ENCODE measurements at places on chromosomes 7 and 10. TPM values are rescaled to one million over a fixed set of nuclear protein-coding genes. Genes with fewer than 3 reads are reported as not detected.

DNA sequence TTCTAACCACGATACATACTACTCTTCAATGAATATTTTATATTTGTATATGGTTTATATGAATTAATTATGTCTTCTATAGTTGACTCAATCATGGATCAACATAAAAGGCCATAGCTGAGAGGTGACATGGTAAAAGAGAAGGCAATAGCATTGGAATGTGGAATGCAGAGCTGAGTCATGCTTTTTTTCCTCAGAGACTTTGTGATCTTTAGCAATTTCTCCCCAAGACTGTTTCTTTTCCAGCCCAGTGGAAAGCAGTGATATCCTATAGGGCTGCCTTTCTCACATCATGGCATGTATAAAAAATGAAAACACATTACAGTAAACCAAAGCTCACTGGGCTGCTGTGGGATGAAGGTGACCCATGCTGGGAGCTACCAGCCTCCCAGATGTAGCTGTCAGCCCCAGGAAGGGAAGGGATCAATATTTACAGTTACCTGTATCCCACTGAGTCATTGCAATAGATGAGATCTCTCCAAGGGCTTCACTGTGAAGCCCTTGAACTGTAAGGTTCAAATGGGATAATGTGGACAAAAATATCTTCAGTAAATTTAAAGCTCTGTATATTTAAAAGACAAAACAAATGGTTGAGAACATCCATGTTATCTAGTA is 30.2 kb downstream of the SLC39A12 start:
- H3K27me3 ChIP-seq: no peaks in the 10 kb centered on the region
- DNase-seq: no peak
- H3K4me3 ChIP-seq: no peak overlapping the region
- no peak overlapping the region for H3K27ac ChIP-seq
- no peaks in the 10 kb centered on the region for H3K4me1 ChIP-seq
- no peaks in the 10 kb centered on the region for H3K36me3 ChIP-seq

GRCh38 chr7:4272141-4272540 is 410.0 kb upstream of the FOXK1 start:
- no peaks in the 10 kb centered on the region for H3K4me1 ChIP-seq
- peaks cover 2% of the 10 kb centered on the region for H3K36me3 ChIP-seq
- no peak overlapping the region for H3K4me3 ChIP-seq

DNA sequence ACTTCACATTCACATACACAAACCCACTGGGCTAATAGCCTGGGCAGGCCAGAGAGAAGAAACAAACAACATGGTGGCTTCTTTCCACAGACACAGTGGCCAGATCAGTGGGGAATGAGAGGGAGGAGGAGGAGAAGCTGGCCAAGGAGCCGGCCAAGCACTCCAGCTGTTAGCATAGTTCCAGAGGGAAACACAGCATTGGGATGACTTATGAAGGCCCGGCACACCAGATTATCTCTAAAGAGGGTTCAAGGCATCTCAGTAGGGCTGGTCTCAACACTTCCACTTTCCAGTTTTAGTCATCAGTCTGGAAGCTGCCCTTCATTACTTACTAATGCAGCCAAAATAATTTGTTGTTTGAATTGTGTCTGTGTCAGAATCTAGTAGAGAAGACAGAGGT is 42.1 kb upstream of the GPR26 start:
- H3K36me3 ChIP-seq: no peaks in the 10 kb centered on the region
- no peaks in the 10 kb centered on the region for H3K4me1 ChIP-seq
- no peak for DNase-seq
- no peaks in the 10 kb centered on the region for H3K27me3 ChIP-seq
- H3K4me3 ChIP-seq: no peak overlapping the region
- no peak overlapping the region for H3K27ac ChIP-seq

Gene FGFBP3
- polyA plus RNA-seq: 0.22 TPM

DNA sequence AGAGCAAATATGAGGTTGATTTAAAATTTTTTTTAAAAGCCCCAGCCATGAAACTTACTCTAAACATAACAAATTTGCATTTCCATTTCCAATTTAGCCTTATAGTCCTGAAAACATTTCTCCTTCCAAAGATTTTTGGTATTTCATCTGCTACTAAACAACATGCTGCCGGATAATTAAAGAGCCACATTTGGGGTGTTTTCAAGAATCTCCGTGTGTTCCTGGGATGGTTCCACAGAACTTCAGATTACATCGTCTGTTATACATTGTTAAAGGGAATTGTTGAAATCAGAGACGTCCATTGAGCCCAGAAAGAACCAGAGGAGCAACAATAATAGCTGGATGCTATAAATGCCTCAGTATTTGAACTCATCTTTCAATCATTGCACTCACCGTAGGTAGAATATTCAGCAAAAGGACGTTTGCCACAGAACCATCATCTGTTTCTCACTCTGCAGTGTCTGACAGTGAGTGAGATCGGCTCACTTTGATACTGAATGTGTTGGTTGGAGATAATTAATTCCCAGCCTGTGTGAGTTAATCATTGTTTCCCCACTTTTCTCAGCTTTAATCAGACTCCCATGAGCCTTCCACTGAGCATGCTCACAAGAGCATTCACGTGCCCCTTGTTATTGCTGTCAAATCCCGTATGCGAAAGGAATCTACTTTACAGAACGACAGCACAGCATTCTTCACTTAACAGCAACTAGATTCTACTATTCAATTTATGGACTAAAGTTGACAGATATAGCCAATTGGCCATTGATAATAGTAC is 128.4 kb upstream of the PALS2 start:
- no peaks in the 10 kb centered on the region for H3K36me3 ChIP-seq
- no peaks in the 10 kb centered on the region for H3K27me3 ChIP-seq
- H3K27ac ChIP-seq: no peak overlapping the region

Gene RAMP3
- polyA plus RNA-seq: 48.6 TPM

DNA sequence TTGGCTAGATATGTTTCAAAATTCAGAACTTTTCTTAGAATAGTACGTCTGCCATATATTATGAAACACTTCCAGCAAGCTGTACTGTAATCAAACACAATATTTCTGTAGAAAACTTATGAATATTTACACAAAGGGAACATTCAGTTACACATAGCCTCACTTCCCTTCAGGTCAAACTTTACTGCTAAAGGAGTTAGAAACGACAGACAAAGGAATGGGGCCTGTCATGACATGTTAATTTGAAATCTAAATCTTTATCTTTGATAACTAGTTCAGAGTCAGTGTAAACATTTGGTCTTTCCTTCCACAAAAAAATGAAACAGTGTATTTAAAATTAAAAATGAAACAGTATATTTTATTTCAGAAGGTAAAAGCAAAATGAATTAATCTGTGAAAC is 1.0 kb upstream of the CROT start:
- DNase-seq: peak; percentile 15
- H3K36me3 ChIP-seq: no peaks in the 10 kb centered on the region
- H3K4me1 ChIP-seq: peaks cover 15% of the 10 kb centered on the region

Gene AGAP4
- polyA plus RNA-seq: 10.9 TPM

Gene SPDYE9
- not detected for polyA plus RNA-seq

DNA sequence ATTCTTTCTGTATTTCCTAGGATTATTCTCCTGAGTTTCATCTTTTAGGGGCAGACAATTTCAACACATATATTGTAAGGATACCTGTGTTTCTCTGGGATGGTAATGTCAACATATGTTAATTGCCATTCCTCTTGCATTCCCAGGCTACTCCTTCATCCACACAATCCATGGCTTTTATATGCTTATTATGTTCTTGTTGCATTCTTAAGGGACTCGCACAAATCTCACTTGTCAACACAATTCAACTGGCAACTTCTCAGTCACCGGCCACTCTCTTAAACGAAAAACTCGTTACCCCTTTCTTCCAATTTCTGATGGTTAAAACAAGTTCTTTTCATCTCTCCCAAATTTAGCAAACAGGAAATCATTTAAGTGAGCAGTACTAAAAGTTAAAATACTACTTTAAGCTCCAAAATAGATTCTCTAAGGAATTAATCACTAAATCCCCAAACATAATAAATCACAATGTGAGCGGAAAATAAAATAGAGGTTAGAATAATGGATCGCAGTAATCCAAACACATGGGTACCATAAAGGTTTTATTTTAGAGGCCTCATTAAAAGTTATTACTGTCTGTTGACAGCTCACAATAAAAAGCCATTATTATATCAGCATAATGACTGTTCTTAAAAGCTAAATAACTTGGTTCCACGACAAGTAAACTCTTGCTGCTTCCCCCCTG is 223.2 kb downstream of the ELMO1 start:
- no peaks in the 10 kb centered on the region for H3K27me3 ChIP-seq
- H3K27ac ChIP-seq: no peak overlapping the region
- no peaks in the 10 kb centered on the region for H3K36me3 ChIP-seq
- no peak overlapping the region for H3K4me3 ChIP-seq

GRCh38 chr7:32022966-32023365 is 47.2 kb downstream of the PDE1C start:
- H3K4me1 ChIP-seq: no peaks in the 10 kb centered on the region
- no peaks in the 10 kb centered on the region for H3K27me3 ChIP-seq
- no peak overlapping the region for H3K4me3 ChIP-seq
- H3K36me3 ChIP-seq: no peaks in the 10 kb centered on the region
- no peak overlapping the region for H3K27ac ChIP-seq

GRCh38 chr10:129662426-129662825 is 195.4 kb downstream of the MGMT start:
- no peak for DNase-seq
- H3K27ac ChIP-seq: no peak overlapping the region
- no peak overlapping the region for H3K4me3 ChIP-seq
- no peaks in the 10 kb centered on the region for H3K36me3 ChIP-seq

DNA sequence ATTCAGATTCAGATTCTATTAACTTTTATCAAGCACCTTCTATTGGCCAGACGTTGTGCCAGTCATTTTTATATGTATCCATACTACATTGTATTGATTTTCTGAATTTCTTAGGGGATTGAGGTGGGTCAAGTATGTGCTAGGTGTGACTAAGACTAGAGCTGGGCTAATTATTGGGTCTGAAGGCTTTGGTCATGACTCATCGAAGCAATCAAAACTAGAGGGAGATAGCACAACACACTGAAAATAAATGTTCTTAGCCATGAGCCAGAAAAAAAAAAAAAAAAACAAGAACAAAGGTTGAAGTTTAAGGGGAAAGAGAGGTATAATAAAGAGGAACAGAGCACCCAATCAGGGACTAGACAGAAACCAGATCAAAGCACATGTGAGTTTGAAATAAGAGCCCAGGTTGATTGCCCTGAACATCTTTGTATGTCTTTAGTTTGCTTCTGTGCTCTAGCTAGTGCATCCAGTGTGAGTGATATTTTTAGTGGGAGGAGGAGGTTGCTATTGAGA is 171.6 kb upstream of the FOXP2 start:
- no peaks in the 10 kb centered on the region for H3K36me3 ChIP-seq
- no peaks in the 10 kb centered on the region for H3K4me1 ChIP-seq
- no peaks in the 10 kb centered on the region for H3K27me3 ChIP-seq
- H3K27ac ChIP-seq: no peak overlapping the region
- DNase-seq: peak; percentile 91

DNA sequence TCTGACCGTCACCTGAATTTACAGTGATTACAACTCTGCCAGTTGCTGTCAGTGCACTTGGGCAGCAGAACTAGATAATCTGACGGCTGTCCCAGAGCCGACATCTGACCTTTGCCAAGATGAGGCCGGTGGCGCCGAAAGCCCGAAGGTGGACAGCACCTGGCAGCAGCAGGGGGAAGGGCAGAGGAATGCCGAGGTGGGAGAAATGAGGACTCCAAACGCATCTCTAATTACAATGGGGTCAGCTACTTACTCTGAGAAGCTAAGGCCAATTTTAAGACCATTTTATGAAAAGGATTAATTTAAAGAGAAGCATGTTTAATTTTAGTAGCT is 33.8 kb downstream of the TRIM8 start:
- H3K36me3 ChIP-seq: peaks cover 20% of the 10 kb centered on the region
- DNase-seq: no peak
- H3K4me1 ChIP-seq: peaks cover 33% of the 10 kb centered on the region
- no peaks in the 10 kb centered on the region for H3K27me3 ChIP-seq

Gene MARCHF5
- polyA plus RNA-seq: 17.1 TPM

- no peak overlapping the region for H3K4me3 ChIP-seq
- DNase-seq: no peak
- no peak overlapping the region for H3K27ac ChIP-seq
These were observed 183.5 kb upstream of the CDCA7L start for GRCh38 chr7:22129166-22129565.

Gene TRIM50
- 0.54 TPM for polyA plus RNA-seq

DNA sequence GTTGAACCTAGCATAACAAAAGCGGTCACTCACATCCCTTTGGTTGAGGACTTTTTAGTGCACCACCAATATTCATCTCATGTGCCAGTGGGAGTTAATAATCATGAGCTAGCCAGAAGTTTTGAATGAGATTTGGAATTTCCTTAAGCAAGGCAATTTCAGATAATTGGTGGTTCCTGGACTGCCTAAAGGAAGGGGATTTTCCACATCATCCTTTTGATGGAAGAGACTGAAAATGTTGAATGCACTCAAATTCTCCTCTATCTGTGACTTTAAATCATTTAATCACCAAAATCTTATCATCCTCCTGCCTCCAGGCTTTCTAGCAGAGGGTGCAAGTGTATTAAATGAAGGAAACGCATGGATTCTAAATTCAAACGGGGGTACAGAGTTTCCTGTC is 260.7 kb downstream of the CCDC3 start:
- H3K4me3 ChIP-seq: no peak overlapping the region
- no peaks in the 10 kb centered on the region for H3K36me3 ChIP-seq
- H3K4me1 ChIP-seq: no peaks in the 10 kb centered on the region
- DNase-seq: no peak
- no peaks in the 10 kb centered on the region for H3K27me3 ChIP-seq

GRCh38 chr7:46291050-46291438 is 370.0 kb upstream of the IGFBP3 start:
- DNase-seq: peak; percentile 7
- no peaks in the 10 kb centered on the region for H3K36me3 ChIP-seq
- H3K4me1 ChIP-seq: no peaks in the 10 kb centered on the region
- no peak overlapping the region for H3K4me3 ChIP-seq
- no peak overlapping the region for H3K27ac ChIP-seq

Gene IDI2
- polyA plus RNA-seq: 0.03 TPM

DNA sequence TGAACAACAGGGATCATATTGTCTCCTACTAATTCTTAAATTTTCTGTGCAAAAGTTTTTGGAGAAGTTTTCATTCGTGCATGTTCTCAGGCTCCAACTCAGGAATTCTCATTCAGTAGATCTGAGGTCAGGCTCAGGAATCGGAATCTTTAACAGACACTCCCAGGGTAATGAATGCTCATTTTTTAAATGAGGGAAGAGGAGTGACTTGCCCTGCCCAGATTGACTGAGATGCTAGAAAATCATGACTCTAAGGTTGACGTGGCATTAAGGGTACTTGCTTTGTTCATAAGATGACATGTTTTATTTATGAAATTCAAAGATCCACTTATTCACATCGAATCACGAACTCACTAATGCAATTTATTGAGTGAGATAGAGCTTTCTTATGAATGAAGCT is 196.6 kb upstream of the NPVF start:
- H3K27me3 ChIP-seq: peaks cover 6% of the 10 kb centered on the region
- H3K4me3 ChIP-seq: no peak overlapping the region
- no peaks in the 10 kb centered on the region for H3K36me3 ChIP-seq

DNA sequence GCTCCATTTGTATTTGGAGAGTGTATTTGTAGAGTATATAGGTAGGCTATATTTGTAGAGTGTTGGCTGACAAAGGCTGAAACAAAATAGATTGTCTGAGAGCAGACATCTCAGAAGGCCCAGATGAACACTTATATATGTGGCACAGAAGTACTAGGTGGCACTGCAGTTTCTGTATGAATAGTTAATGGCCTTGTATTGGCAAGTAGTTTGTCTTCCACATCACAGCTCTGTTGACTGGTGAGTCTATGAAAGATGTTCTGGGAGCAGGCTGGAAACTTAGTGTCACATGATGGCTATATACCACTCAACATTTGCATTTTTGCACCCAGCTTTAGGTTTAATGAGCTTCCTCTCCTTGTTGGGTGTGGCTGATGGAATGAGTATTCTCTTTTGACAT is 51.9 kb downstream of the CCNY start:
- H3K36me3 ChIP-seq: no peaks in the 10 kb centered on the region
- H3K27me3 ChIP-seq: no peaks in the 10 kb centered on the region
- DNase-seq: no peak
- H3K4me1 ChIP-seq: peaks cover 12% of the 10 kb centered on the region
- H3K27ac ChIP-seq: no peak overlapping the region
